Stimulated activated naive CD4-positive, alpha-beta T cell treated with Interleukin-2 at 50 U/mL for 16 hours (primary cell): ENCODE measurements at places on chromosomes 12 and 14.

DNA sequence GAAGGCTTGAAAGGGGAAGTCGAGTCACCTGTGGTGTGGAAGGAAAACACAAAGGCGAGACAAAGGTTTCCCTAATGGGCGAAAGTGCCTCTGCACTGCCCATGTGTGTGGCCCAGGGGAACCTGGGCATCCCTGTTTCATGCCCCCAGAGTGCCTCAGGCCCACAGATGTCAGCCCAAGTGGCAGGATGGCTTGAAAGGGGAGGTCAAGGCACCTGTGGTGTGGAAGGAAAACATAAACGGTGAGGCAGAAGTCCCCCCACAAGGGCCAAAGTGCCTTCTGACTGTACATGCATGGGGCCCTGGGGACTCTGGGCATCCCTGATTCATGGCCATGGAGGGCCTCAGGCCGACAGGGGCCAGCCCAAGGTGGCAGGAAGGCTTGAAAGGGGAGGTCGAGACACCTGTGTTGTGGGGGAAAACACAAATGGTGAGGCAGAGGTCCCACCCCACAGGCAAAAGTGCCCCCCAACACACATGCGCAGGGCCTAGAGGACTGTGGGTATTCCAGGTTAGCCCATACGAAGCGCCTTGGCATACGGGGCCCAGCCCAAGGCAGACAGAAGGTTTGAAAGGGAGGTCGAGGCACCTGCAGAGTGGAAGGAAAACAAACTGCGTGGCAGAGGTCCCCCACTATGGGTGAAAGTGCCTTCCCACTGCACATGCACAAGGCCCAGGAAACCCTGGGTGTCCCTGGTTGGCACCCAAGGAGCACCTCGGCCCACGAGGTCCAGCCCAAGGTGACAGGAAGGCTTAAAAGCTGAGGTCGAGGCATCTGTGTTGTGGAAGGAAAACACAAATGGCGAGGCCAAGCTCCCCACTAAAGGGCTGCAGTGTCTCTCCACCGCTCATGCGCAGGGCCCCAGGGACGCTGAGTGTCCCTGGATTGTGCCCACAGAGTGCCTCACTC, 382.3 kb downstream of the ALG10 start:
- DNase-seq: no peak

DNA sequence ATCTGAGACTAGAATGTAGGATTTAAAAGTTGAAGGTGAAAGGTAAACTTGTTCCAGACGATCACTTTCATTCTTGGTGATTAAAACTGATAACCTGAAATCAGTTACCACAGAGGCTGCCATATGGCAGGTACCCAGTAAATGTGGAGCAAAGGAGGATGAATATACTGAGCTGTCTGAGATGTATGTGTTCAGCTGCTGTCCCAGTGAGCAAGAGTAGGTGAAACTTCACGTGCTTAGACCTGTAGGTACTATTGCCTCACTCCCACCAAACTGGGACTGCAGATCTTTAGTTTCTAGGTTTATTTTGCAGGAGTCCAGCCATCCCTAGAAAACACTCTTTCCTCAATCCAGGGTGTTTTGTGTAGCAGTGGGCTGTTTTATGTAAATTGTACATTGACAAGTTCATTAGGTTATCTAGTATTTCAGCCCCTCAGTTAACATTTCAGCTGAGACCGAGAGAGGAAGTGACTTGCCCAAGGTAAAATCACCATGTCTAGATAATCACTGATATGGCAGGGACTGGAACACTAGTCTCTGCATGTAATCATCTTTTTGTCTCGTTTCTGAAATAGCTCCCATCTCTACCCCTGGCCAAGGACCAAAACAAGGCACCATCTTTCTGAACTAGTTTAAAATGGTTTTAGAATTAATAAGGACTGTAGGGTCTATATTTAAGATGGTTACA, 62.7 kb downstream of the ATG14 start:
- no peak for DNase-seq

GRCh38 chr12:129005829-129006228, 152.6 kb downstream of the GLT1D1 start:
- no peak for DNase-seq

GRCh38 chr14:99472937-99473336, 7.7 kb downstream of the SETD3 start:
- no peak for DNase-seq

GRCh38 chr12:79761341-79761740, 70.6 kb upstream of the PAWR start:
- DNase-seq: no peak

DNA sequence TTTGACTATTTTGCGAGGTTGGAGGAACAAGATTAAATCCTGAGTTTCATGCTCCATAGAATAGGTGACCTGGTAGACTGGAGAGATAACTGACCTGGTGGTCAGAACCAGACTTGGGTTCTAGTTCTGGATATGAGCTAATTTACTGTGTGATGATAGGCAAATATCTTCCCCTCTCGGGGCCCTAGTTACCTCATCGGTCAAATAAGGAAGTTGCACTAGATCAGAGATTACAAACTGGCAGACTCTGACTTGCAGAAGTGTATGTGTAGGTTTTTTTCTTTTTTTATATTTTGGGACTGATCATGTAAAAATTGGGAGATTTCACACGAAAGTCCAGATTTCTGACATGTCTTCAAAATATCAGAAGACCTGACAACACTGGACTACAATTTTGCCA, 37.0 kb downstream of the RPH3A start:
- no peak for DNase-seq

DNA sequence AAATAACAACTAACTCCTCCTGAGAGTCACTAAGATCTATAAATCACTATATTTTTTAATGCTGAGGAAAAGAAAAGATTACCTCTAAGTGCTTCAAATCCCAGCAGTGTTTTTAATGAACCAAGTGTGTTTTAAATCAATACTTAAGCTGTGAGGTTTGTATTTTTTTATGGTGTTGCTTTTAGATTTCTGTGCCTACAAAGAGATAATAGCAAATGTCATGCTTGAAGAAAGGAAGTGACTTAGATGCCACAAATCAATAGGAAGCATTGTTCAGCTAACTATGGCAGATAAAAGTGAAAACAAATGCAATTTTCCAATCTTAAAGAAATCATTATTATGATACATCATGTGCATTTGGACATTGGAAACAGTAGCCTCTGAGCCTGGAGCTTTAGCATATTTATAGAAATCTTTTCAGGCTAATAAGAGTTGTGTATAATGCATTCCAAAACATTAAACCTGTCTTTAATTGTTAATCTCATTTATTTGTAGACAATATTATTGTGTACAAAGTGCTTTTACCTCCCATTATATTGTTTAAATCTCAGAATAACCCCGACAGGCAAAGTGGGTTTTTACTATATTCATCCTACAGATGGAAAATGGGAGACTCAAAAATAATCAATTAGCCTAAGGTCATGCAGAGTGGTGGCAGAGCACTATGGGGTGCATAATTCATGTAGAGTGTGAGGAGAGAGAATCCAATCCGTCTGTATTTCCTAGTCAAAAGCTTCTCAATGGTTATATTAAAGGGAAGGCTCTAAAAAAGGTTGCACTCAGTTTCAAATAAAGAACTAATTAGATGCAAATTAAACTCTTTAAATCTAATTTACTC, 486.2 kb downstream of the NAV3 start:
- DNase-seq: no peak

DNA sequence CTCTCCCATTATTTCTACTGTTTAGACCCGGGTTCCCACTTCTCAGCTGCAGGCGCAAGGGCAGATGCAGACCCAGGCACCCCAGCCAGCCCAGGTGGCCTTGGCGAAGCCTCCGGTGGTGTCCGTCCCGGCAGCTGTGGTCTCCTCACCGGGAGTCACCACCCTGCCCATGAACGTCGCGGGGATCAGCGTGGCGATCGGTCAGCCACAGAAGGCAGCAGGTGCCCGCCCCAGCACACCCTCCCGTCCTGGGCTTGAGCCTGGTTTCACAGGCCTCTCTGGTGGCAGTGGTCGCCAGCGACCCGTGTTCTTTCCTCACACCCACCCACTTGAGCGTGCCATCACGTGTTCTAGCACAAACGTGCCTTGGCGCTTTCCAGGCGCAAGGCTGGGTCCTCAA, 77.4 kb downstream of the DDX51 start:
- no peak for DNase-seq

DNA sequence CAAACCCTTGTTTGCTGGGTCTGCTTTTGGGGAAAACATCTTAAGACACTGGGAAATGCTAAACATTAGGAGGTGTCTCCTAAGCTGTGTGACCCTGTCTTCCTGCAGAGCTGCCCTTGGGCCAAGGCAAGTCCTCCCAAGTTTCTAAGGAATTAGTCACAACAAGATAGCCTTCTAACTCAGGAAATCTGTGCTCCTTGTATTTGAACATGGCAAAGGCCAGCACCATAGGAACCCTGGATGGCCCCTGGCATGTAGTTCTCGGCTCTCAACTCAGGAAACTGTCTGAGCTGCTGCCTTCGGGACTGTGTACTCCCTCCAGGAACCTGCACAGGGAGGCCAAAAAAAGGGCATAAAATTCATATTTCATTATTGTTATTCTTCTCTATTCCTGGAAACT, 37.6 kb upstream of the LTBP2 start:
- DNase-seq: no peak

DNA sequence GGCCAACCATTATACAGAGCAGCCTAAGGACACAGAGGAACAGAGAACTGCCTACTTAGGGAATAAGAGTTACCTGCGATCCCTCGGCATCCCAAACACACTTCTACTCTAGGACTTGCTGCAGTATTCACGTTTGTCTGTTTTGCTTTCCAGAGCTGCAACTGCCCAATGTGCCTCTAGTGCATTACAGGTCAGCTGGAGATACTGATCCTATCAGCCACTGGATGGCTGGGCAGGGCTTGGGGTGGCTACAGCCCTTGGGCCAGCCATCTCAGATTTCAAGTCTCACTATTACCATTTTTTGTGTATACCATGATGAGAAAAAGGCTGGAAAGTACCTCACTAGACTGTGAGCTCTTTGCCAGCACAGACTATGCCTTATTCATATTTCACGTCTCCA, 4.6 kb downstream of the ARF3 start:
- DNase-seq: no peak

DNA sequence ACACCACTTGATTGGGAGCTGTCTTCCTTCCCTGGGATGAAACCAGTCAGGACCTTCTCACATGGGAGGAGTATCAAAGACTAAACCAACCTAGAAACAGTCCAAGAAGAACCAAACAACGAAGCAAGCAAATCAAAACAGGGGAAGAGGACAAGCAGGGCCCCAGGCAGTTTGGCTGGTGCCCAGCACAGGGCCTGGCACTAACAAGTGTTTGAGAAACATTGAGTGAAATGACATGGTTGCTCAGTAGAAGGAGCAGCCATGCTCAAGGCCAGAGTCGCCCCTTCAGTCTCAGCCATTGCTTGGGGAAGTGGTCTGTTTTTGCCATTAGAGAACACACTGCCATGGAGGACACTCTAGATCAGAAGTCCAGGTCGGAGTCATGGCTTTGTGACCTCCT, 323.1 kb downstream of the CACNA1C start:
- no peak for DNase-seq

- peak; percentile 16 for DNase-seq
Observed at GRCh38 chr14:63388766-63389431, 70.2 kb upstream of the GPHB5 start.

DNA sequence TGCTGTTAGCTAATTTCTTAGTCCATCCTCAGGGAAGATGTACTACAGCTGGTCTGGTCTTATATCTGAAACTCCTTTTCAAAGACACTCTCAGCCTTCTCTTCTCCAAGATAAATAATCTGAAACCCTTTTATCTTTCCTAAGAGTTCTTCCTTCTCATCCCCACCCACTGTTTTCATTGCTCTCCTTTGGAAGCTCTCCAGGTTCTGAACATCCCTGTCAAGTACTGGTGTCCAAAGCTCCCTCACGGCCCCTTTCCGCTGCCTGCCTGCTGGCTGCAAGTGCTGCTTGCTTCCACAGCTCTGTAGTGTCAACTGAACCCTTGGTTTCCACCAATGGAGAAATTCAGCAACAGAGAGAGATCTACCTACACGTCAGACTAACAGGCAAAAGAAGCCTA, 6.6 kb upstream of the SLC6A13 start:
- no peak for DNase-seq

DNA sequence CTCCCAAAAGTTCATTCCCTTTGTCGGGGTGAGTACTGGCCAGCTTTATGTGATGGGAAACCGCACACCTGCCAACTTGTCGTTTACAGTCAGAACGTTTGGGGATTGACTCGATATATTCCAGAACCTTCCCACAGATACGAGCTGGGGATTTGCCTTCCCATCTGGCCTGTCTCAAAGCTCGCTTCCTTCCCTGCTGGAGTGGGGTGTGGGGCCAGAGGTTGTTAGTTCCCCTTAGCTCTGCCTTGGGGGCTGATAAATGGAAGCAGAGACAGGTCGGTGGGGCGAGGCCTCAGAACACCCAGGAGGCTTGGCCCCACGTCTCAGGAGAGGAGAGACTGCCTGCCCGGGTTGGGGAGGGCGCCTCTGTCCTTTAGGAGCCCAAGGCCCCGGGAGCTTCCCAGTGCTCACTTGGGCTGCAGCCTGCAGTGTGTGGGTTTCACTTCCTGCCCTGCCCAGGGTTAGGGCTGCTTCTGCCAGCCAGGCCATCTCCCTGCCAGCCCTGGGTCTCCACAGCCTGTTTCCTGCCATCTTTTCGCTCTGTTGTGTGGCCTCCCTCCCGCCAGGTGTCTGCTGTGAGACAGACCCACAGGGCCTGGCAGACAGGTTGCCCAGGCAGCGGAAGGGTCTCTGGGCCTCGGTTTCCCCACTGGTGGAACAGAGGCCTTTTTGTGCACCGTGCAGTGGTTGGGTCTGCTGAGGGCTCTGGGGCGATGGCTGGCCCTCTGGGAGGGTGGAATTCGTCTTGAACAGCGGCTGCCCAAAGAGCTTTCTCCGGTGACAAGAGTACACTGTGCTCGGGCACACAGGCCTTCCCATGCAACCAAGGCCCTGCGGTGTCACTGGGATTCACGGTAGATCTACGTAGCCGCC, 8.1 kb upstream of the TEX22 start:
- DNase-seq: no peak

- DNase-seq: no peak
Observed at GRCh38 chr14:55454264-55455002, 14.0 kb upstream of the TBPL2 start.

DNA sequence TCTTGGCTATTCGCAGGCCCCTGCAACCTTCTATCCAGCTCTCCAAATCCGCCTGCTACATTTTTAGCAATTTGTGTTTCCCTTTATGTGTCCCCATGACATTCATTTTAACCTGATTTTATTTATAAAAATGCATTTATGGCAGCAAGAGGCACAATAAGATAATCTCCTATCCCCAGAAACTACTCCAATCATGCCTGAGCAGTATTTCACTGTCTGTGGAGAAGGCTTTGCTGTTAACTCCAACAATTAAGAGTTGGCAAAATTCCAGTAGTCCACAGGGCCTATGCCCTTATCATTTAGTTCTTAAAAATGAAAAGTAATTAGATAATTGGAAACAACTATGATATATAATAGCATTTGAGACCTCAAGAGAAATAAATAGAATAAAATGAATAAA, 462.4 kb downstream of the TRHDE start:
- no peak for DNase-seq
